Left hindlimb (tissue), 1 donor: ENCODE measurements at places on chromosomes 11 and 22.
A peak's percentile ranks its signal among the peaks of the same experiment; 100 is the strongest.

- DNase-seq = no peak
These were observed 154.6 kb downstream of the MYO18B start for GRCh38 chr22:25896592-25896991.

DNA sequence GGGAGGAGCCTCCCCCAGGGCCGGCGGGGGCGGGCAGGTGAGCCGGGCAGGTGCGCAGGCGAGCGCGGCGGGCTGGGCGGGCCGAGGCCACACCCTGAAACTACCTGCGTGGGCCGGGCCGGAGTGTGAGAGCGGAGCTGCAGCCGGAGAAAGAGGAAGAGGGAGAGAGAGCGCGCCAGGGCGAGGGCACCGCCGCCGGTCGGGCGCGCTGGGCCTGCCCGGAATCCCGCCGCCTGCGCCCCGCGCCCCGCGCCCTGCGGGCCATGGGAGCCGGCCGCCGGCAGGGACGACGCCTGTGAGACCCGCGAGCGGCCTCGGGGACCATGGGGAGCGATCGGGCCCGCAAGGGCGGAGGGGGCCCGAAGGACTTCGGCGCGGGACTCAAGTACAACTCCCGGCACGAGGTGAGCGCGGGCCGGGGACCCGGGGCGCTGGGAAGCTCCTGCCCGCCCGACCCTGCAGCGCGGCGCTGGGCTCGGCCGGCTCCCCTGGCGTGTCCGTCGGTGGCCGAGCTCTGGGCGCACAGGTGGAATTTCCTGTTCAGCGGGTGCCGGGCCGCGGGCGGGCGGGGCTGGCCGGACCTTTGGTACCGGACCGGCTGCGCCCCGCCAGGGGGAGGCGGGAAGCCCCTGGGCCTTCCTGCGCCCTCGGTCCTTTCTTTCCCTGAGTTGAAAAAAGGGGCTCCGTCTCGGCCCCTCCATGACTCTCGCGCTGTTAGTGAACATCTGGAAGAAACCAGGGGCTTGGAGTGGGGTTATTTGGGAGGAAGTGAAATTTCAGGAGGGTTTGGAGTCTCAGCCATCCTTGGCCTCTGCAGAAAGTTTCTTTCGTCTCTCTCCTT lies at the start of gene ST14:
TSS of gene ST14 (plus strand) at position 126 of the 841 bp plus-strand sequence. CDS start at position 324, 198 bp downstream.
- DNase-seq = no peak

GRCh38 chr11:20116825-20117224 lies 43.5 kb downstream of the DBX1 start:
- DNase-seq = no peak

- no peak for DNase-seq
These were observed 31.1 kb upstream of the LYVE1 start for GRCh38 chr11:10599388-10600175.

GRCh38 chr11:46456269-46457001 lies 64.9 kb upstream of the CHRM4 start:
- no peak for DNase-seq

- peak; percentile 68 for DNase-seq
These were observed 56.4 kb downstream of the MYH9 start for GRCh38 chr22:36331306-36331911.

DNA sequence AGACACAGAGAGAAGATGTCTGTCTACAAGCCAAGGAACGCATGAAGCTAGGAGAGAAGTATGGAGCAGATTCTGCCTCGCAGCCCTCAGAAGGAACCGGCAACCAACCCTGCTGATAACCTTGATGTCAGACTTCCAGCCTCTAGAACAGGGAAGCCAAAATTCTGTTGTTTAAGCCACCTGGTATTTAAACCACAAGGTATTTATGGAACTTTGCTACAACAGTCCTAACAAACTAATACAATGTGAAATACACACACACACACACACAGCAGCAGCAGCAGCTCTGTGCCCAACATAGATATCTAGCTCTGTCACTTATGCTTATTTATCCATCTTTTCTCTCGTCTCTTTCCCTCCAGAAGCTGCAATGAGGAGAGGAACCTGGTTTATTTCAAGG lies 400.0 kb downstream of the ETS1 start:
- DNase-seq = no peak

DNA sequence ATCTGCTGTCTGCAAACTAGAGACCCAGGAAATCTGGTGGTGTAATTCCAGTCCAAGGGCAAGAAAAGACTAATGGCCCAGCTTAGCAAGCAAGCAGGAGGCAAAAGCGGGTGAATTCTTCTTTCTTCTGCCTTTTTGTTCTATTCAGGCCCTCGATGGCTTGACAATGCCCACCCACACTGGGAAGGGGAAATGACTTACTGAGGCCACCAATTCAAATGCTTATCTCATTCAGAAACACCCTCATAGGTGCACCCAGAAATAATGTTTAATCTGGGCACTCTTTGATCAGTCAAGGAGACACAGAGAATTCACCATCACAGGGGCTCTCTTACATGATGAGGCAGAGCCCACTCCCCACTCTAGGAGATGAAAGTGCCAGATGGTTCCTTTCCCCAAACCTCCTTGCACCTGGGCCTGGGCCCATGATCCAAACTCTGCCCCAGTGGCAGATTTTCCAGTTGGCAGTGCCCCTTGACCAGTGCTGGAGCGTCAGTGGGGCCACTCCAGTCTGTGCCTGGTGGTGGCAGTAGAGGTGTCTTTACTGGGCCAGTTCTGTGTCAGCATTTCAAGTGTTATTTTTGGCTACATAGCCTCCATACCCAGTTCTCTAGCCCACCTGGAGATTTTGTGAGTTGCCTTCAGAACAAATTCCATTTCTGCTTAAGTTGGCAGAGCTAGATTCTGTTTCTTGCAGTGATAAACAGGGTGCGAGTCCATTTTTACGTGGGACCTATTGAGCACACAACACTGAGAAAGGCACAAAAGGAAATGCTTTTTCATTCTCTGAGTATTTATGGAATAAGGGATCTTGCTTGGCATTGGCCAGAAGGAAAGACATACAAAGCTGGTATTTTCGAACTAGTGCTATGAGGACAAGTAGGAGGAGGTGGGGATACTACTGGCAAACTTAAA lies 7.5 kb downstream of the ELMOD1 start:
- DNase-seq = no peak

- peak; percentile 68 for DNase-seq
These were observed at the start of gene POU2AF1 for GRCh38 chr11:111378861-111379601. TSS of gene POU2AF1 (minus strand) at chr11:111379275. CDS start at chr11:111379177, 98 bp downstream.

DNA sequence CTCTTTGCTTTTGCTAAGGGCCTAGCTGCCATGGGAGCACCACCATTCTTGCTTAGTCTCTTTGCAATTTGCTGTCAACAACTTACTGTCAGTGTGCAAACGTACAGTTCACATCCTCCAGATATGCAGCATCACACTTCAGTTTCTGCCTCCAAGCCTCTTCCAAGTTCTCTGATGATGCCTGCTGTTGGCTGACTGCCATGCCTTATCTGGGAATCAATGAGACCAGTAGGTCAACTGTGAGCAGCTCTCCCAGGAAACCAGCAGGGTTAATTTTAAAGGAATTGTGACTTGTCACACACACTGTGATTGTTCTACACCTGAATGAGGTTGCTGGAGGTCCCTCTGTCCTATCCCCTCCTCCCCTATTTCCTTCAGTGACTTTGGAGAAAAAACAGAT lies 56.0 kb downstream of the COPB1 start:
- DNase-seq = no peak

DNA sequence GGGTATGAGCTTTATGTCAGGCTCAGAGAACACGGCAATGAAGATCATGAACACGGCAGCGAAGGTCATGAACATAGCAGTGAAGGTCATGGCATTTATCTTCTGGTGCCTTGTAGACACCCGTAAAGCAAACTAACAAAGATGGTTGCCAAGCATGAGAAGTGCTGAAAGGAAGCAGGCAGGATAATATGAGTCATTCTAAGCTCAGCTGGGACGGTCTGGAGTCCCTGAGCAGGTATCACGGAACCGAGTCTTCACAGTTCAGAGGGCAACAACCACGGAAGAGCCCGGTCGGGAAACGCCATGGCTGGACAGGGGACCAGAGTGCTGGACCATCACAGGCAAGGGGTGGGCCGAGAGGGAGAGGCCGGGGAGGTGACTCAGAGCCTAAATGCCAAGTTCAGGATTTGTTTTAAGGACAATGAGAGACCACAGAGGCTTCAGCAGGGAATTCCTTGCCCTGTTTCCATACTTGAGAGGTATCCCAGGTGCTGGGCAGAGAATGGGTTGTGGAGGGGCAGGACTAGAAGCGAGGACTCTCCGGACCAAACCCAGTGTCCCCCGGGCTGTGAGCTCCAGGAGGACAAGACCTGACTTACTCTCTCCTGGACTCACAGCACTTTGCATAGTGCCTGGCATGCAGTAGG lies 13.1 kb upstream of the MS4A10 start:
- DNase-seq = no peak

- DNase-seq = no peak
These were observed 92.5 kb downstream of the SLC17A6 start for GRCh38 chr11:22430639-22431038.

DNA sequence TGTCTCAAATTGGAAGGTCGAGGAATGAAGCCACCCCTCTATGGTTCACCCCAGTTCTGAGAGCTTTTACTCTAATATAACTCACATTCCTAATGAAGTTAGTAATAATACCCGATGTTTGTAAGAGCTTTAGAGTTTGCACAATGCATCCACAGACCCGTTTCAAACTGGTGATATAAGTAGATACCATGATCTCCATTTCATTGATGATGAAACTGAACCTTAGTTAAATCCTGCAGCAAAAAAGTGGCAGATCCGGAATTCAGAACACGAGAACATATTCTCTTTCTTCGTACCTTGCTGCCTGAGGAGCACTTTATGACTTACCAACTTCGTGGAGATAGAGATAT lies 757 bp upstream of the RBFOX2 start:
- no peak for DNase-seq

GRCh38 chr11:95711162-95711944 lies 78.2 kb downstream of the FAM76B start:
- no peak for DNase-seq

GRCh38 chr11:92464822-92465221 lies 240.2 kb downstream of the FAT3 start:
- DNase-seq = no peak

GRCh38 chr22:29266564-29267461 lies 968 bp downstream of the RHBDD3 start:
- DNase-seq = no peak

DNA sequence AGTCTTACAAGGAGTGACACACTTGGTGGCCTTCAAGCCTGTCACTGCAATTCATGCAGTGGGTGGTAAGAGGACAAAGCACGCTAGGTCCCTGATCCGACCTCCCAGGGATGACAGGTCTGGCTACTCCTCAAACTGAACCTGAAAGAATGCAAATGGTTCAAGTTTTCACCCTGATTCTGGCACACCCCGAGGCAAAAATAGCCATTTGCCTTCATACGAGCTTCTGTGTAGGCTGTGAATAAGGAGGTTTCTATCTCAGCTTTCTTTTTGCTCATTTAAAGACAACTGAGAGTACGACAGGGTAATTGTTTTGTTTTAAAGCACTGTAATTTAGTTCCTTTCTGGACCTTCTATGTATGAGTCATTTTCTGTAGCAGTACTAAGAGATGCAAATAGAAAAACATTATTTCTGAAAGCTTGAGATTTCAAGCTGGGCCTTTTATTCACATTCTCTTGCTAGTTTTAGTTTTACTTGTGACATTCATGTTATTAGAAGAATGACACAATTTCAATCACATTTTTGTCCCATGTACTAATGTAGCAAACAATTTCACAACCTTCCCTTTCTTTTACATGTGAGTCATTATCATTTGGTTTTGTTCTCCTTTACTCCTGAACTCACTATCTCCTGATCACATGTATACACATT lies 56.6 kb upstream of the FDX1 start:
- DNase-seq = no peak

- no peak for DNase-seq
These were observed 98.4 kb downstream of the CD44 start for GRCh38 chr11:35237351-35237750.

GRCh38 chr11:69075421-69076128 lies 26.8 kb downstream of the TPCN2 start:
- DNase-seq = peak; percentile 75

DNA sequence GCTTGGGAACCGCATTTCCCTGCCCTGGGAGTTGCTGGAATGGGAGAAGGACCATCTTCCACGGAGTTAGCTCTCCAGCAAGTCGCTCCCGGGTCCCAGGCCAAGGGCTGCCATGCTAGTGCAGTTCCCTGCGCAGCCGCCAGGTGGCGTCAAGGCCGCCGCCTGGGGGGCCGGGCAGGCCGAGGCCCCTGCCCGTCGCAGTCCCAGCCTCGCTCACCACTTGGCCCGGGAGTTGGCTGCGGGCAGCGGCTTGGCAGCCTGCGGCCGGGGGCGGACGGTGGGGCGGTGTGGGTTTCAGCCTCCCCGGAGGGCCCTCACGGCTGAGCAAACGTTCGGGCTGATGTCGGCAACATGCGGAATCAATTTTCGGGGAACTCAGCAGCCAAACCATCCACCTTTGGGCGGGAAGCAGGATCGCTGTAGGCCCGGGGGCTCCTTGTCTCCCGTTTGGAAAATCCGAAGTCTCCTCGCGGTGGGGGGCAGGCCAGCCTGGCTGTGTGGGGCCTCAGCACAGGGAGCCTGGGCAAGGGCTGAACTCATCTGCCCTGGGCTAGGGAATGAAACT lies 415.1 kb downstream of the SOX6 start:
- peak; percentile 92 for DNase-seq

DNA sequence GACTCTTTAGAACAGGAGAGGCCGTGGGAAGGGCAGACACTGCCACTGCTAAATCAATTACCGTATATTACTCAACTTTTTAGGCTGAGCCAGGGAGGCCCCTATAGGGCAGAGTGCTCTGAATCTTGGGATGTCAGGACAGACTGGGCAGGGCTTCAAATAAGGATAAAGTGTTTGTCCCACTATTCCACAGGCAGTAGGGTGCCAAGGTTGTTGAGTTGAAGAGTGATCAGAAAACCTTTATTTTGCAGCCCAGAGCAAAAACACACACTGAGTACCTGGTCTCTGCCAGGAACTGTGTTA lies 1.6 kb upstream of the B4GAT1 start:
- no peak for DNase-seq

DNA sequence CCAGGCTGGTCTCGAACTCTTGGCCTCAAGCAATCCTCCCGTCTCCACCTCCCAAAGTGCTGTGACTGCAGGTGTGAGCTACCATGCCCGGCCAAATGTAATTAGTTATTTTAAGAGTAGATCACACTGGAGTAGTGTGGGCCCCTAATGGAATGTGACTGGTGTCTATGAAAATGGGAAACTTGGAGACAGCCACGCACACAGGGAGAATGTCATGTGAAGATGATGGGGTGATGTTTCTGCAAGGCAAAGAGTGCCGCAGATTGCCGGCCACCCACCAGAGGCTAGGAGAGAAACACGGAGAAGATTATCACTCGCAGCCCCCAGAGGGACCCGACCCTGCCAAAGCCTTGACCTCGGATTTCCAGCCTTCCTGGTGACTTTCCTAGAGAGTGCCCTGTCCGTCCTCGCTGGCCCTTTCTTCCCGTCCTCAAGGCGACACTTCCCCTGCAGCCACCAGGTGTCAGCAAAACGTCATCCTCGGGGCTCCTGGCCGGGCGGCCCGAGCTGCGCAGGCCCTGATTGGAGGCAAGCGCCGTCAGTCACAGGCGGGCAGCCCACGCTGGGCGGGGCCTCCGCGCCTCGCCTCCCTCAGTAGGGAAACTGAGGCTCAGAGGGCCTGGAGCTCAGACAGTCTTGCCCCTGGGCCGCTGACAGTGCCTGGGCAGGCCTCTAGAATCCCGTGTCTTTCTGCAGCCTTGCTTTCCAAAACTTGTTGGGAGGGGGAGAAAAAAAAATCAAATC lies 16.3 kb downstream of the CRYBB2 start:
- peak; percentile 79 for DNase-seq

GRCh38 chr11:32255841-32256240 lies 165.0 kb downstream of the RCN1 start:
- DNase-seq = no peak

GRCh38 chr11:76087749-76088148 lies 118.6 kb downstream of the WNT11 start:
- no peak for DNase-seq
